ENCODE measurements at places on chromosomes 6 and 20. TPM values are rescaled to one million over a fixed set of nuclear protein-coding genes. Genes with fewer than 3 reads are reported as not detected.

SHLD1 gene
- total RNA-seq = 3.6 TPM

TULP4 gene
- total RNA-seq = 82.5 TPM

HLA-DOA gene
- not detected for total RNA-seq

COL12A1 gene
- total RNA-seq = 11.1 TPM

LZTS3 gene
- total RNA-seq = 2.3 TPM

FBXL4 gene
- 11.4 TPM for total RNA-seq

TMEM244 gene
- not detected for total RNA-seq

WASF1 gene
- total RNA-seq = 12.3 TPM

RBCK1 gene
- 52.0 TPM for total RNA-seq

MUC21 gene
- not detected for total RNA-seq

SLC17A1 gene
- total RNA-seq = not detected

HLA-DMA gene
- 2.1 TPM for total RNA-seq

LPA gene
- total RNA-seq = not detected

HLA-DMB gene
- 2.3 TPM for total RNA-seq

BMP7 gene
- not detected for total RNA-seq
